Stimulated activated CD4-positive, alpha-beta T cell treated with anti-CD3 and anti-CD28 coated beads, Interleukin-4, amount 100 ng/mL, for 1 hour (primary cell): ENCODE measurements at places on chromosomes 6 and 20.

DNA sequence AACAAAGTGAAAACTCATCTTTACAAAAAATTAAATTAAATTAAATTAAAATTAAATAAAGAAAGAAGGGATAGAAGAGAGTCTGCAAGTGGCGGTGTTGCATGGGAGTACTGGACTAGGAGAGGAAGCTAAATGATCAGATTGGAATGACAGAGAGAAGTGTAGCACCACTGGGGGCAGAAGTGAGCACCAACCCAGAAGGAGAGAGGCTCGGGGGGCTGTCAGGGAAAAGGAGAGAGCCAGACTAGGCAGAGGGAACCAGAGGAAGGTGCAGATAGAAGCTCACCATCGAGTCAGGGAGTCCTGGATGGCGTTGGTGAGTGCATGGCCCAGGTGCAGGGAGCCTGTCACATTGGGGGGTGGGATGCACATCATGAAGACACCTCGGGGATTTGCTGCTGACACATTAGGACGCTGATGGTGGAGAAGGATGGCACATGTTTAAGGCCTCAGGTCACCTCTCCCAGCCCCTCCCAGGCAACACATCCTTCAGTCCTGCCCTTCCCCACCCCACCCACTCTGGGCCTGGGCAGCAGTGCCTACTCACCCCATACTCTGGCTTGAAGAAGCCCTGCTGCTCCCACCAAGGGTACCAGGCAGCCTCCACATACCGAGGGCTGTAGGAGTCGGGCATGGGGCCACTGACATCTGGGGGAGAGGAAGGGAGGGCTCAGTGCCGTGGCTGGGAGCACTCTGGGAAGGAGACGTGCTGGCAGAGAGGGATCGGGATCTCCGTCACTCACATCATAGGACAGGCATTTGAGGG is 4.0 kb downstream of the VARS1 start:
- peak; percentile 42 for DNase-seq

- DNase-seq: no peak
Measured at GRCh38 chr20:37839432-37839827, 63.5 kb upstream of the VSTM2L start.

DNA sequence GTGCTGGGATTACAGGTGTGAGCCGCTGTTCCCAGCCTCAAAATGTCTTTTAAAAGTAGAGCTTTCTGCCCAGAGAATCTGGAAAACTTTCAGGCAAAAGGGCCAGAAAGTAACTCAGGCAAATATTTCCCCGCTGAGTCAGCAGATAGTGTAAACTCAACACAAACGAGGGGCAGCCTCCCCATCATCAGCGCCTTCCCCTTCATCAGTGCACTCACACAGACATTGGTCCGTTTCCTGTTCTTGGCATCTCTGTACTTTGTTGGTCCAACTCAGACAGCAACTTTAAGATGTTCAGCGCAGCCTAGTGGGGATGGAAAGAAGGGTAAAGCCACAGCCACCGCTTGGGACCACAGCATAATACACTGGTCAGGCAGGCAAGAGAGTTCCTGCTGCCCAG is 69.5 kb downstream of the CSE1L start:
- no peak for DNase-seq

- DNase-seq: no peak
Measured at GRCh38 chr6:44898296-44898930, 429.7 kb upstream of the RUNX2 start.

GRCh38 chr6:27188885-27189418 is 58.5 kb upstream of the PRSS16 start:
- peak; percentile 44 for DNase-seq

- no peak for DNase-seq
Measured at GRCh38 chr20:53122853-53123252, 150.7 kb downstream of the TSHZ2 start.

DNA sequence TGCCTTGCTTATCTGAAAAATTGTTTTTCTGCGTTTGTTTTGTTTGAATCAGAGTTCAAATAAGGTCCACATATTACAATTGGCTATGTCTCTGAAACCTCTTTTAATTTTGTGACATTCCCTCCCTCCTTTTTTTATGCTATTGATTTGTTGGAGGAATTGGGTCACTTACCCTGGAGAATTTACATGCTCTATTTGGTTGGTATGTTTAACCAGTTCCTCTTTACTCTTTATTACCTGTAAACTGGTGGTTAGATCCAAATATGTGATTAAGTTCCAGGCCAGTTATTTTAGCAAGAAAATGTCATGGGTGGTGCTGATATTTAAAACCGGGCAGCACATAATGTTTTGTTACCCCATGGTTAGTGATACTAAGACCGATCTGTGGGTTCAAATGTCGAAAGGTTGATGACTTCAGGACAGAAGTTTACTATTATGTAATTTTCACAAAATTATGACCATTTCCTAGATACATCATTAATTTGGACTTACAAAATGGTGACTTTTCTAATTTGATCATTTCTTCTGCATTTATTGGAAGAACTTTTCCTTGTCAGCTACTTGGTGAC is 77.3 kb downstream of the KIZ start:
- no peak for DNase-seq

GRCh38 chr20:39234520-39235095 is 272.5 kb downstream of the DHX35 start:
- no peak for DNase-seq

GRCh38 chr20:19161336-19161735 is 51.1 kb upstream of the SLC24A3 start:
- DNase-seq: no peak

GRCh38 chr6:161876231-161876630 is 602.4 kb upstream of the AGPAT4 start:
- no peak for DNase-seq

DNA sequence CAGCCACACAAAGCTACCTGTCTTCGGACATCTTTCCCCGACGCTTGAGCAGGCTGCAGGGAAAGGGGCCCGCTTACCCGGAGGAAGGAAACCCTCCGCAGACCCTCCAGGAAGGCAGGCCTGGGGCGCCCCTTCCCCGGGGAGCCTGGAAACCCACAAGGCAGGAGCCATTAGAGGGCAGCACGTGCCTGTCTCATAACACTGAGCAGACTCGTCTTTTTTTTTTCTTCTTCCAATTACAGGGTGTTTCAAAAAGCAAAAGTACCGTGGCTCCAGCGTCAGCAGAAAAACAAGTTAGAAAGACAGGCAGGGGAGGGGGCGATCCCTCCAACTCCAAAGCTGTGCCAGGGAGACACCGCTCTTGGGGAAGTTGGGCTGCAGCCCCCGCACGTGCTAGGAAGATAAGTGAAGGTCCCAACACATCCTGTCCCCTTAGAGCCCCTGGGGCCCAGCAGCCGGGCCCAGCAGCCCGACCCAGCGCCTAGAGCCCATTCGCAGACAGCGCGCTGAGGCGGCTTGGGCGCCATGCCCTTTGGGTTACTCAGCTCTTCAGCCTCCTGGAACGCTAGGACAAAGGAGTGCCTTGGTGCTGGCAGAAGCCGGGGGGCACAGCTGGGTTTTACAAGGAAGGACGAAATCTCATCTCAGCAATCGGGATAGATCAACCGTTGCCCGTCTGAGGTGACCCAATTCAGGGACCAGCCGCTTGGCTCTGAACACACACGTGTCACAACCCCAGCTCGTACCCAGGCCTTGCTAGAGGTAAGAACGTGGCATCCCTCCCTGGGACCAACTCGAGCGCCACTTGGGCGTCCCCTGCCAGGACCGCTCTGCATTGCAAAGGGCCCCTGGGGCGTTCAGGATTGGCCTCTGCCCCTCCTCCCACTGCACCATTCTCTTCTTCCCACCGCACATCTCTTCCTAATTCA is 136.3 kb downstream of the LY86 start:
- peak; percentile 70 for DNase-seq

DNA sequence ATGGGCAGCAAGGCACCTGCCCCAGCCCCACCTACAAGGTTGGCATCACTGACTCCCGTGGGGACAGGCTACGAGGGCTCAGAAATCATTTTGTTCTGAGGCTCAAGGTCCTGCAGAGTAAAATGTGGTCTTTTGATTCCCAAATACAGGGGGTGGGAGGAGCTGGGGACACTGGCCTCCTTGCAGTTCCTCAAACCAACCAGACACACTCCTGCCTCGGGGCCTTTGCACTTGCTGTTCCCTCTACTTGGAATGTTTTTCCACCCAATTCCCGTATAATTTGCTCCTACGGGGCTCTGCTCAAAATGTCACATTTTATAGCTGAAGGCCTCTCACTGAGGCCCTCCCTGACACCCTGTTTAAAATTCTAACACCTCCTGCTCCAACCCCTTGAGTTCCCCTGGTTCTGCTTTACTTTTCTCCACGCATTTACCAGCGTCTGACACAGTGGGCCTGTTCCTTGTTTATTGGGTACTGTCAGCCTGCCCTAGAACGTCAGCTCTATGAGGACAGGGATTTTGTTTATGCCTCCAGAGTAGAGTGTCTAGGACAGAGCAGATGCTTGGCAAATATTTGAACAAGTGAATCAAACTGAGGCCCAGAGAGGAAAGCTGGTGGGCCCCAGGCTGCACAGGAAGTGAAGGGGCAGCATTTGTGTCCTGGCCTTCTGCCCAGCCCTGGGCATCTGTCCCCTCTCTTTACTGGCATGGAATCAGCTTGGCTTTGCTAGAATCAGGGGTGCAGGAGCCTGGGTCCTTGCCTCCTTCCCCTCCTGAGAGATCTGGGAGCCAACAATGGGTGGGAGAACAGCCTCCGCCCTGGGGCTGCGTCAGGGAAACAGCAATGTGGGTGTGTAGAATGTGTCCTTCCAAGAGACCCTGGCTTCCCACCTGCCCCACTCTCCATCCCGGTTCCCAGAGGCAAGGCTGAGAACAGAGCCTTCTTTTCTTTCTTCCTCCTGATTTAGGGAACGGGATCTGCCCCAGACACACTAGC is 18.5 kb downstream of the NOL4L start:
- DNase-seq: no peak

DNA sequence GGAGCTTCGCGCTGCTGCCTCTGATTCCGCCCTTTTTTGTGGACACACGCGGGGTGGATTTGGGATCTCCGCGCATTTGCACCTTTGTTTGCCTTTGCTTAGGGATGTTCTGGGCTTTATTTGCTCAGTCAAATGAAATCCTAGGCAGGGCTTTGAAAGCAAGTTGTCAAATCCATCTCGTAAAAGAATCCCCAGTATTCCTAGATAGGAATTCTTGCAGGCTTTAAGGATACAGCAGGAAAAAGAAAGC is 453 bp downstream of the CEP57L1 start:
- DNase-seq: no peak

DNA sequence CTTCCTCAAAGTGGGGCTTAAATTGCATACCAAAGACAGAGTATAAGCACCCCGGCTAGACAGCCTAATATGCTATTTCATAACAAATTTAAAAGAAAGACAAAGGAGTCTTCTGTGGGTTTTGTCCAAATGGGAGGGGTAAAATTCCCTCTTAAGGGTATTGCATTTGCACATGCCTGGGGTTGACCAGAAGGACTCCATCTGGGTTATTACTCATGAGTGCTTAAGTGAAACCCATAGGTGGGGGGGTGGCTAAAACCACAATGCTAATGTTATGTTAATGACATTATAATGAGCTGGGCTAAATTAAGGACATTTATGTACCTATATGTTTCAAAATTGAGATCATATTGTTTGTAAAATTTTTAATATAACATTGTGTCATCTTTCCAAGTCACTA is 15.0 kb downstream of the IMPG1 start:
- DNase-seq: no peak

GRCh38 chr20:58842276-58842675 is 8.4 kb downstream of the GNAS-AS1 start:
- no peak for DNase-seq

- DNase-seq: no peak
Measured at GRCh38 chr6:29909985-29910384, 32.3 kb upstream of the HLA-A start.

- no peak for DNase-seq
Measured at GRCh38 chr20:37911261-37911660, 8.3 kb downstream of the VSTM2L start.

DNA sequence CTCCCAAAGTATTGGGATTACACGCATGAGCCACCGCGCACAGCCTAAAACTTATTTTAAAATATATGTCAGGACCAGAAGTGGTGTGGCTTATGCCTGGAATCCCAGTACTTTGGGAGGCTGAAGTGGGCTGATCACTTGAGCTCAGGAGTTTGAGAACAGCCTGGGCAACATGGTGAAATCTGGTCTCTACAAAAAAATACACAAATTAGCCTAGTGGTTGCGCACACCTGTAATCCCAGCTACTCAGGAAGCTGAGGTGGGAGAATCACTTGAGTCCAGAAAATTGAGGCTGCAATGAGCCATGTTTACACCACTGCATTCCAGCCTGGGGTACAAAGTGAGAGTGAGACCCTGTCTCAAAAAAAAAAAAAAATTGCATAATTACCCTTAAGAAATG is 13.7 kb downstream of the PXT1 start:
- DNase-seq: no peak

DNA sequence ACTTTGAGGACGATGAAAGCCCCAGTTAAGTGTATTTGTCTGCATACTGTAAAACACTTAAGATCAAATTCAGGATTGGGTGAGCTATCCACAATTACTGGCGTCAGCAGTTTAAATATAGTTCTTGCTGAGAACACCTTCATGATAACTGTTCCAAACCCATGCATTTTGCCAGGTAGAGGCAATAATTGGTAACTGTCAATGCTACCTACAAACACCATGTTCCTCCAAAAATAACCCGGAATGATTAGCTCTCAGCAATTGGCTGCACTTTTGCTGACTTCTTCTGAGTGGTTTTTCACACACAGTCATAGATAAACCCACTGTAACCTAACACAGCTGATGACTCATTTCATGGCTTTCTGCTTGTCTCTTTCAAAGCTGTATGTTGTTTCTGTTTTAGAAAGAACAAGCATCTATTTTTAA is 1358.6 kb upstream of the GJE1 start:
- no peak for DNase-seq

- no peak for DNase-seq
Measured at GRCh38 chr6:158963020-158963808, 36.8 kb downstream of the RSPH3 start.

- DNase-seq: no peak
Measured at GRCh38 chr6:7087066-7087465, 20.7 kb upstream of the RREB1 start.

DNA sequence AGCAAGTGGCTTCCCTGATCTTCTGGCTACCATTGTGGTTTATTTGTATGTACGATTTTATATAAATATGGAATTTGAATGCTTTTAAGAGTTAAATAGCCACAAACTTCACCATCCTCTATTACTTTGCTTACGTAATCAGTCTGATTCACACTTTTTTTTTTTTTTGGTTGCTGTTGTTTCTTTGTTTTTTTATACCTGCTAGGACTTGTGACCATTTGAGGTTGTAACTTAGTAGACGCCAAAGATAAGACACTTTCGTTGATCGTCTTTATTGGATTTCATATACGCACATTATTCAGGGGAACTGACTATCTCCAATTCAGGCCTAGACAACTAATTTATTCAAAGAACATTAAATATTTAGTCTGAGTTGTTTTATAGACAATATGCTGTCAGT is 559.0 kb downstream of the CBLN4 start:
- no peak for DNase-seq

DNA sequence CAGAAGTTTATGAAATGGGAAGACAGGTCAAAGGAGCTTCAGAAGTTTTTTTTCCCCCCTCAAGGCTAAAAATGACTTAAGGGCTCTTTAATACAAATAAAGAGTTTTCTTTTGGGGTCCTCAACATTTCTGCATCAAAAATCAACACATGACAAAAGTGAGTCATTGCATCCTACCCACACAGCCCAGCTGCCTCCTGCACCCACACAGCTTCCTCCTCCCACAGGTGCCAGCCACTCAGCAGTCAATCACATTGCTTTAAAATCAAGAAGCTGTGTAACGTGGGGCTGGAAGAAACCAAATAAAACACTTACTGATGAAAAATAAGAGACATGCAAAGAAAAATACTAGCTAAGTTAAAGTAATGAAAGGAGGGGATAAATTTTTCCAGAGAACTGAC is 68.5 kb downstream of the MAP3K5 start:
- DNase-seq: peak; percentile 42

GRCh38 chr6:56842686-56843475 is 112.0 kb upstream of the BEND6 start:
- DNase-seq: peak; percentile 5
